Mesangial cell (primary cell): ENCODE measurements at places on chromosomes 1 and 21. TPM values are rescaled to one million over a fixed set of nuclear protein-coding genes. Genes with fewer than 3 reads are reported as not detected.

The HPDL gene
- 3.0 and 8.3 TPM in 2 replicates for total RNA-seq

The MSH4 gene
- not detected in 2 replicates for total RNA-seq

The CLIC6 gene
- total RNA-seq, result under 0.01 TPM in 2 replicates

The MMEL1 gene
- total RNA-seq, result 0.38 TPM in 1 of 2 replicates, not detected in the other

The SLFNL1 gene
- total RNA-seq, result under 0.01 and 0.13 TPM in 2 replicates

The SLAMF8 gene
- not detected in 2 replicates for total RNA-seq

The SPATA1 gene
- 1.6 and 2.1 TPM in 2 replicates for total RNA-seq

The SPRR5 gene
- not detected in 2 replicates for total RNA-seq

The ANGPTL3 gene
- not detected in 2 replicates for total RNA-seq

The HES2 gene
- total RNA-seq, result 0.25 and 0.65 TPM in 2 replicates

The OR6P1 gene
- not detected in 2 replicates for total RNA-seq

The GJA5 gene
- not detected in 2 replicates for total RNA-seq

The ANKRD65 gene
- total RNA-seq, result 0.76 and 1.5 TPM in 2 replicates

The UQCRHL gene
- 0.51 and 0.65 TPM in 2 replicates for total RNA-seq

The IKBKE gene
- 18.9 and 19.9 TPM in 2 replicates for total RNA-seq

The TNFSF18 gene
- under 0.01 and 0.38 TPM in 2 replicates for total RNA-seq

The FCRLA gene
- under 0.01 and 0.16 TPM in 2 replicates for total RNA-seq

The APOBEC4 gene
- total RNA-seq, result not detected in 2 replicates

The PYHIN1 gene
- not detected in 2 replicates for total RNA-seq

The ISG15 gene
- total RNA-seq, result 48.7 and 68.0 TPM in 2 replicates

The TPTE gene
- not detected in 2 replicates for total RNA-seq

The ETV3L gene
- total RNA-seq, result not detected in 2 replicates

The LCE2A gene
- not detected in 2 replicates for total RNA-seq

The MEAF6 gene
- 52.0 and 54.1 TPM in 2 replicates for total RNA-seq

The TMEM200B gene
- 6.7 and 8.8 TPM in 2 replicates for total RNA-seq

The IL22RA1 gene
- total RNA-seq, result under 0.01 and 0.16 TPM in 2 replicates

The LRRC39 gene
- 0.38 TPM in 1 of 2 replicates, not detected in the other for total RNA-seq

The RIPPLY3 gene
- 0.16 and 0.51 TPM in 2 replicates for total RNA-seq

The OPRD1 gene
- under 0.01 TPM in 2 replicates for total RNA-seq

The APCS gene
- total RNA-seq, result not detected in 2 replicates

The GPA33 gene
- total RNA-seq, result 0.13 TPM in 1 of 2 replicates, not detected in the other

The RSPH1 gene
- 0.38 TPM in 1 of 2 replicates, not detected in the other for total RNA-seq

The BTBD8 gene
- 0.65 and 3.0 TPM in 2 replicates for total RNA-seq

The FALEC gene
- 0.49 TPM in 1 of 2 replicates, not detected in the other for total RNA-seq
